ENCODE measurements at places on chromosomes 12 and 14.
A peak's percentile ranks its signal among the peaks of the same experiment; 100 is the strongest.

DNA sequence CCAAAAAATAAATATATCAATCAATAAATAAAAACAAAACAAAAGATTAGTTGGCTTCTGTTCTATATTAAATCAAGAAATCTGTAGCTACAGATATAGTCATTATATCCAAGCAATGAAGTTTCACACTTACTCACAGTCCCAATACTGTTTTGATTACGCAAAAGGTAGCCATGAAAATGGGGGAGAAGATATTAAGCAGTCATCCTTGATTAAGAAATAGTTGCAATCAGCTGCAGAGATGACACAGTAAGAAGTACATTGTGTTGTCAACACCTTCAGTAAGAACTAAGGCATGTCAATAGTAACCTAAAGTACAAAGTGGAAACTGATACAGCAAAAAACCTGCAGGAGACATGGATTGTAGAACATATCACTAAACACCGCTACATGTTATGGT, 11.0 kb upstream of the RHOJ start:
- no peak for ATAC-seq

GRCh38 chr14:105325716-105326567, 11.4 kb downstream of the PACS2 start:
- ATAC-seq: no peak

DNA sequence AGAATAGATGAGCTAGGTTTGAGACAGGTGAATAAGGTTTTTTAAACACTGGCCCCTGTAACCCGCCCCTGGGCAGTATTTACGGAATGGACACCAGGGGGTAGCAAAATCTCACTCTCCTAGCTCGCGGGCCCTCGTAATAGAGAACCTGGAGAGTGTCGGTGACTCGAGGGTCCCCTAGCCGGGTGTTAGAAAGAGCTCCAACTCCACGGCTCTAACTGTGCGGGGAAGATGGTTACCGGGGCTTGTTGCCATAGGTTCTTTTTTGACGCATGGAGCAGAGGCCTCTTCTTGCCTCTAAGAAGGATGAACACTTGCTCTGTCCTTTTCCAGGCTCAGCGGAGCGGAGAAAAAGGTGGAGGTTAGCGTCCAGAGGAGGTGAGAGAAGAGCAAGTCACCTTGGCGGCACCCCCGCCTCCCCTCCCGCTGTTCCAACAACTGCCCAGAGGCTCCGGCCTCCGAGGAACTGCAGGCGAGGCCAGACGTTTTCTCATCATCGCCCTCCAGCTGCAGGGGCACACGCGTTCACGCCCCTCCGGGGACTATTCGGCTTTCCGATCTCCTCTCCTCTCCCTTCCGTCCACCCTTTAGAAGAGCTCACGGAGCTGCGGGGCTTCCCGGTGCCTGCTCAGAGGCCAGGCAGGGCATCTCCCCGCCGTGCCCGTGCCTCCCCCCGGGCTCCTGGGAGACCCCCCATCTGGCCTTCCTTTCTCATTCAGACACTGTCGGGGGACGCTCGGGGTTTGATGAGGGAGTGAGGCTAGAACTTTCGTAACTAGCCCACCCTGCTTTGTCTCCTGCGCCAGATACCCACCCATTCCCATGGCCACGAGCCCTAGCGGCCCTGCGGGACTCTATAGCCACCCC, 1.4 kb upstream of the ARHGEF40 start:
- ATAC-seq: no peak

DNA sequence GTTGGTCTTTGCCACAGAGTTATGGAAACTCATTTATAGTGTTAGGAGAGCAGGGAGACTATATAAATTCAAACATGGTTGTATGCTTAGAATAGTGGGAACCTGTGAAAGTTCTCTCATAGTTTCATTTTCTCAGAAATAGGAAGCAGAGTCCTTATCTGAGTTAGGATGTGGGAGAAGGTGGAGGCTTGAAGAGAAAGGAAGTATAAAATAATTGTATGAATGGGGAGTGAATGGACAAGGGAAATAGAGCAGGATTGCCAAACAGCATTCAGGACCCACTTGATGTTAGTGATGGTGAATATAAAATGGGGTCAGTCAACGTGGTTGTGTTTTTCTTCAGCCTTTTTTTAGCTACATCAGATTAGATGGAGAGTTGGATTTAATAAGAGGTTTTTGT, 34.0 kb upstream of the TPH2 start:
- no peak for ATAC-seq

DNA sequence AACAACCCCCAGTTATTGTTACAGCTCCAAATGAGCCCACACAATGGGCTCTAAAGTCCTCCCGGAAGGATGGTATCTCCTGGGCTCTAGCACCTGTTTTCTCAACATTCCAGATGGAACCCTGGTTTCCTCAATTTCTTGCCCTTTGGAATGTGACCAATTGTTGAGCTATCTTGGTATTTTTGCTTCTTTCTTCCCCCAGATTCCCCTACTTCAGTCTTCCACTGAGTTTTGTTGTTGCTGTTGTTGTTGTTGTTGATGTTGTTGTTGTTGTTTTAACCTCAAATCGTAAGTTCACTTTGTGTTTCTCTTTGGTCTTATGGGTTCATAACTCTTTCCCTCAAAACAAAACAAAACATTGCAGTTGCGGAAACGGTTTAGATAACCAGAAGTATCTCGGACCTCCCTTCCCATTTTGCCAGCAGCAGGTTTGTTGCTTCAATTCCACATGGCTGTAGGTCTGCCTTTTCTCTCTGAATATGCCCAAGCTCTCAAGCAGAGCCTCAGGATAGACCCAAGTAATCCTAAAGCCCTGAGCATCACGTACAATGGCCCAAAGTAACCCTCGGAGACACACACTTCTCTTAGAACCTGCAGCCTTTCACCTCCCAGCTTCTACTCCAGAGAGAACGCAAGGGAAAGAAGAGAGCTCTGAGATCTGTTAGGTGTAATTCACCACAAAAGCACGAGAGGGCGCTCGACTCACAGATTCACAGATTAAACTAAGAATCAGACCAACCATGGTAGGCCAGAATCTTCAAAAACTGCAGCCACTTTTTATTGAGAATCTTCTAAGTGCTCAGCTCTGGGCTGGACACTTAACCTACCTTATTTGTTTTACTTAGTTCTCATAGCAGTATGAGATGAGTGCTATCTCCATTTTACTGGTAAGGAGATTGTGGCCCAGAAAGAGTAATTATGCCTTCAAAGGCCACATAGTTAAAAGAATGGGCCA, 1.0 kb upstream of the DDX23 start:
- ATAC-seq: peak; percentile 31

DNA sequence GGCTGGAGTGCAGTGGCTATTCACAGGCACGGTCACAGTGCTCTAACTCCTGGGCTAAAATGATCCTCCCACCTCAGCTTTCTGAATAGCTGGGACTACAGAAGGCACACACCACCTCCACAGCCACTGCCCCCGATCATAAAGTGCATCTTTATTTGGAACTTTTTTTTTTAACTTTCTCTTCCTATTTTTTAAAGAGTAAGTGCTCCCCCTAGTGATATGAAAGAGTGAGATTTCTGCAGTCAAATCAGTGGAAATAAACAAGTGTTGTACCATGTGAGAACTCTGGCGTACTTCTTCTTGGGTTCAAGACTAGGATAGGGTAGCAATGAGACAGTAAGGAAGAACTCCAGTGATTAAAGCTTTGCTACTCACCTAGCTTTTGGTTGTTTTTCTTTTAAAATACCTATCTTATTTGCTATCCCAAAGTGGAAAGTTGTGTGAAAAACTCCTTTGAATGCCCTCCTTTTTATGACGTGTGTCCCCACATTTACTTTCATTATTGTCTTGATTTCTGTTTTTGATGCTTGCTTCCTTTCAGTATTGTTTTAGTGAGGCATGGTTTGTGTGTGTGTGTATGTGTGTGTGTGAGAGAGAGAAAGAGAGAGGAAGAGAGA, 6.6 kb downstream of the PPP4R4 start:
- peak; percentile 83 for ATAC-seq

- ATAC-seq: peak; percentile 99
These were observed 32.1 kb upstream of the GSG1 start for GRCh38 chr12:13135371-13136178.

GRCh38 chr12:88801227-88802095, 221.2 kb upstream of the KITLG start:
- no peak for ATAC-seq

DNA sequence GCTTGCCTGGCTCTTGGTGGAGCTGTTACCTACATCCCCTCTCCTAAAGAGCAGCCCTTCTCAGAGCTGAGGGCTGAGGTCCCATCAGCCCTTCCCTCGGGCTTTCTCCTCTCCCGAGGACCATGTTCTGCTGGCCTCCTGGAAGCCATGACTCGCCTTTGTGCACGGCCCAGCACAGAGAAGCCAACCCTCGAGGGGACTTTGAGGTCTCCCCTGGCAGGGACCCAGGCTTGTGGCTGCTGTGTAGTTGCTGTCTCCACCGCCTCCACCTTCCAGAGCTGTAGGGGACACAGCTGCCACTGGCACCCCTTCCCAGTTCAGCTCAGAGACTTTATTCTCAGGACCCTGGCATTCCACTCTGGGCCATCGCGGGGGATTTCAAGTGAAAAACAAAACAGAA, 22.9 kb upstream of the CCND2 start:
- no peak for ATAC-seq

DNA sequence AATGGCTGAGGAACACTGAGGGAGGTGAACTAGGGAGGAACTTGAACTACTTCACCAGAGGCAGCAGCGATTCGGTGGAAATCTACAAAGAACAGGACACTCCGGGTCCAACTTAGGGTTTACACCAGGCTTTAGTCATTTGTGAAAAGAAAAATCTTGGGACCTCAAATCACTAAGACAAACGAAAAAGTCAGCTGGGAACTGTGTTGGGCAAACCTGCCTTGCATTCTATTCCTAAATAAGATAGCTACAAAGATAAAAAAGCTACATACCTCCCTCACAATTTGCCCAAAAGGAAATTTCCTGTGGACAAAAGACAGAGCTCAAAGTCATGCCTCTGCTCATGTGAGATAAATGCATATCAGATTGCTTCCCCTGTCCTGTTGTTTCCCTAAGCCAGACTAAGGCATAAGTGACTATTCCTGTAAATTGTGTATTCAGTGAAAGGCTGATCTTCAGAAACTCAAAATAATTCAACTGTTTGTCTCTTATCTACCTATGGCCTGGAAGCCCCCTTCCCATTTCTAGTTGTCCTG, 106.6 kb downstream of the APAF1 start:
- no peak for ATAC-seq

- peak; percentile 55 for ATAC-seq
These were observed 1.0 kb downstream of the NCOR2 start for GRCh38 chr12:124566161-124566996.

DNA sequence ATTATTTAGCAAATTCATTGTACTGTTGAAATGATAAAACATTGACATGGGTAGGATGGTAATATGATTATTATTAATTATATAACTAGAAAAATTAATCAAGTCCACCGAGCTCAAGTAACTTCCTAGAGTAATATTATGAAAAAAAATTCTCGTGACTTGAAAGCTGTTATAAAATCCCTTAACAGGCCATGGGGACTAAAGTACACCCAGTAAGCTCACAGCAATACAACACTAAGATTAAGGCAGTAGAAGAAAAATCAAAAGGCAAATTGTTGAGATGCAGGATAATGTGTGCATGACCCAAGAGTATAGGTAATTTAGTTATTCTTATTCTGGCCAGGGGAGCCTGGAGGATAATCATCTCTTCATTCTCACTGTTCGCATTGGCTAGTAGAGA, 162.6 kb upstream of the LRIG3 start:
- no peak for ATAC-seq

DNA sequence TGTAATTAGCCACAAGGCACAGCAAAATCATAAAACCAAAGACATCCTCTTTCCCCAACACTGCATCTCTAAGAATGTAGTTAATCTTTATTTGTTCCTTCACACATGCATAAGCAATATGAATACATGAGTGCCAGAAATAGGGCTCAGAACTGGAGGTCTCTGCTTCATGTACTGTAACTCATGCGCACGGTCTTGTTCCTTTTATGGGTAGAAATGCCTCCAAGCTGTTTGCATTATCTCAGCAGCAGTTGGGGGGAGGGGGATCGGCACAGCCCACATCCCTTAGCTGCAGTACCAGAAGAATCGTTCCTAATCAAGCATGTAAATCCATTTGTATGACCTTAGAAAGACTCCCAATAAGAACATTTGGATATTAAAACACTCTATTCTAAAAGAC, 20.0 kb downstream of the RHOJ start:
- peak; percentile 76 for ATAC-seq

DNA sequence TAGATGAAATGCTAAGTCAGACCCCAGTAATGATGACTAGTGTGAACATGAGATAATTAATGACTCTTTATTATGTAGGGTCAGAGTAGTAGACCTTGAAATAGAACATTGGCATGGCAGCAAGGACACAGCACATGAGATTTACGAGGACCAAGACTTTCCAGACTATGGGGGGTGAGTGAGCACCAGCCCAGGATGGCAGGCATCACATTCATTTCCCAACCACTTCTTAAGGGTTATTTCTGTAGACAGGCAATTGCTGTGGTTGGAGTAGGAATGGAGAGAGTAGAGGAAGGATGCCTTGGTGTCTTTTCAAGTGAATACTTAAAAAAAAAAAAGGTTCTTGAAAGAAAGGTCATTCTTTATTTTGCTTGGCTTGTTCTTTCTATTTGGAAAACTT, 189.4 kb upstream of the DYRK2 start:
- no peak for ATAC-seq

GRCh38 chr14:102363182-102363943, 622 bp downstream of the TECPR2 start:
- ATAC-seq: peak; percentile 63

DNA sequence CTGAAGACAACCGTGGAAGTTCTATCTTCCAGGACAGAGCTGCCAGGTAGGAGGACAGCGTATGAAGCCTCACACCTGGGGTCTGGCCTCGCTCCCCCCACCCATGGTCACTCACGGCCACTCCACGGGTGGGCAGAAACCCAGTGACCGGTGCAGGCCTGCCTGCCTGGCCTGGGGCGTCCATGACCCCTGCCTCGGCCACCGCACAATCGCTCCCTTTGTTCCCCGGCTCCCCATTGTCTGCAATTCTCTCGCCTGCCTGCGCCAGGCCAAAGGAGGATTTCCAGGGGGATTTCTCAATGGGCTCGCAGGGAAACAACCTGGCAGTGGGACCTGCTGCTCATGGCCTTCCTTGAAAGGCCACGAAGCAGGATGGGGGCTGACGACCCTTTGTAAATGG, 22.6 kb downstream of the CCDC85C start:
- no peak for ATAC-seq

GRCh38 chr14:101372894-101373620, 188.2 kb upstream of the DIO3 start:
- ATAC-seq: no peak

DNA sequence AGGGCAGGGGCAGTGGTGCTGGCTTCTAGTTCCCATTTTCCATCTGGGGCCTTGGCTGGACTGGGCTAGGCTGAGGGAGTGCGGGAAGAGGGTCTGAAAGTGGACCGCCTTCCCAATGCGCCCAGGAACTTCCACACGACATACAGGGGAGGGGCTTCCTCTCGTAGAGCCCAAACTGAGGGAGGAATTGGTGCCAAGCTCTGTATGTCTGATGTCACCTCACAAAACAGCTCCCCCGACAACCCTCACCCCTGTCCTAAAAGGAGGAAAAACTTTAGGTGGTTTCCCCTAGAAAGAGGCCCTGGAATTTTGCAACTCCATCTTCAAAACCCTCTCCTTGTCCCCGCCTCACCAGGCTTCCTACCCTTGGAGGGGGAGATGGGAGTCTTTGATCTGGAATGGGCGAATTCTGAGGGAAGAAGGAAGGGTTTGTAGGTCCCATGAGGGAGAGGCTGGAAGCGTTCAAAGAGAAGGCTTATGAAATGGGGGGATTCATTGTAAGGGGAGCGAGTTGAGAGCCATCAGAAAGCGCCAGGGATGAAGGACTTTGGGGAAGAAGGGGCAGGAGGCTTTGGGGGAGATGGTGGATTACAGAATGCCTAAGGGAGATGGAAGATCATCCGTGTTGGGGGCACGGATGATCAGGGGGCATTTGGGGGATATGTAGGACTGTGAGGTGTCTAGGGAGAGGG, 844 bp downstream of the GLTP start:
- ATAC-seq: no peak

Data from motor neuron (in vitro differentiated cells).